AG20443 (cell line): ENCODE measurements at places on chromosomes 7 and 10.

DNA sequence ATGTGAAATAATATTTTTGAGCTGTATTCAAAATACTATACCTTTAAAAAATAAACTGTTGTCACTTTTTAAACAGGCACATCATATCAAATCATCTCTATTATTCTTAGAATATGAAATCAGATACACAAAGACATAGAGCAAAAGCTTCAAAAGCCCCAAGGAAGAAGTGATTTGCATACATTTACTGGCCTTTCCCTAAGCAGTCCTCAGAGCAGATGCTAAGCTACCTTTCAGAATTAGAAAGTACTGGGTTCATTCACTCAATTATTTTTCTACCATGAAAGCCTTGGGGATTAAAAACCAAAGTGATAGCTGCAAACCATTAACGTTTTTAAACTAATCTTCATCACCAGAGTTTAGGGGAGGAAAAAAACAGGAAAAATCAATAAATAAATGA, 55.8 kb upstream of the RNF148 start:
- no peak for DNase-seq

- no peak for DNase-seq
Observed at GRCh38 chr10:11553773-11554381, 57.6 kb downstream of the USP6NL start.

DNA sequence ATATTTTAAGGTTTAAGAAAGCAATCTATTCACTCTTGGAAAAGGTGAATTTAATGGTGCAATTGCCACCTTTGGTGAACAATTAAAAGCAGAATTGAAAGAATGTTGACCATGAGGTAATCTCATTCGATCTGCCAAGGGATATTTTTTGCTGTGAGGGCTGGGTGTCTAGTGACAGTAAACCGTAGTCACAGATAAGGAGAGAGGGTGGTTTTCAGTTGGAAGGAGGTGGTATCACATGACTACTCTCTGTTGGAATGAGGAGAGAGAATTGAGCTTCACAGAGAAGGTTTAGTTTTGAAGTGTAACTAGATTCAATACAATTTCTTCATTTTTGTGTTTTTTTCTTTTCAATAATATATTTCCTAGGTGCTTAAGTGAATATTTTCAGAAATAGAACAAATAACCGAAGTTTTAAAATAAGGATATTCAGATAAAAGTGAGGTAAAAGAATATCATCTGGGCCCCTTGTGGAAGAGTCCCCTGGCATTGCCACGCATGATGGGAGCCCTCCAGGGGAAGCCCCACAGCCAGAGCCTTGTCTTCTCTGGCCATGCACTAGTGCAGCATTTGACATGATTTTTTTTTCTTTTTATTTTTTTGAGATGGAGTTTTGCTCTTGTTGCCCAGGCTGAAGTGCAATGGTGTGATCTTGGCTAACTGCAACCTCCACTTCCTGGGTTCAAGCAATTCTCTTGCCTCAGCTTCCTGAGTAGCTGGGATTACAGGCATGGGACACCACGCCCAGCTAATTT, 73.4 kb downstream of the GPR141 start:
- no peak for DNase-seq

- DNase-seq = no peak
Observed at GRCh38 chr7:891805-892204, 15.5 kb downstream of the GET4 start.

DNA sequence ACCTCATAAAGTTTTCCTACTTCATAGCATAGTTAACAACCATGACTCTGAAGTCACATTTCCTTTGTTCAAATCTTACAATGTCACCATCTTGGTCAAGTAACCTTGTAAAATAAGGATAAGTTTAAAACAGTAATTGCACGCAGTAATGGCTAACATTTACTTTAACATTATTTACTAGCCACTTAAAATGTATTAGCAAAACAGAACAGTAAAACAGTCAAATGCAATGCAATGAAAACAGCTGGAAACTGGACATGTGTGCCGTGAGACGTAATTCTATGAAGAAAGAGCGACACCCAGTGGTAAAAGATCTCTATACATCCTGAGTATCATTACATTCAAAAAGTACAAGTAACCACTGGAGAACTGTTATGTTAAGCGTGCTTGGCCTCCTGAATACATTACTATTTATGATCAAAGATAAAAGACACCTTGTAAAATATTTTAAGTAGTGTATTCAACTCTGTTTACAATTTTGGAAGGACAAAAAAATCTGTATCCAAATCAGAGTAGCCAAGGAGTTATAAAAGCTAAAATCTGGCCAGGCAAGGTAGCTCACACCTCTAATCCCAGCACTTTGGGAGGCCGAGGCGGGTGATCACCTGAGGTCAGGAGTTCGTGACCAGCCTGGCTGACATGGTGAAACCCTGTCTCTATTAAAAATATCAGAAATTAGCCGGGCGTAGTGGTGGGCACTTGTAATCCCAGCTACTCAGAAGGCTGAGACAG, 27.2 kb downstream of the ATE1 start:
- peak; percentile 67 for DNase-seq

GRCh38 chr10:3960496-3960895, 175.5 kb upstream of the KLF6 start:
- DNase-seq = no peak

DNA sequence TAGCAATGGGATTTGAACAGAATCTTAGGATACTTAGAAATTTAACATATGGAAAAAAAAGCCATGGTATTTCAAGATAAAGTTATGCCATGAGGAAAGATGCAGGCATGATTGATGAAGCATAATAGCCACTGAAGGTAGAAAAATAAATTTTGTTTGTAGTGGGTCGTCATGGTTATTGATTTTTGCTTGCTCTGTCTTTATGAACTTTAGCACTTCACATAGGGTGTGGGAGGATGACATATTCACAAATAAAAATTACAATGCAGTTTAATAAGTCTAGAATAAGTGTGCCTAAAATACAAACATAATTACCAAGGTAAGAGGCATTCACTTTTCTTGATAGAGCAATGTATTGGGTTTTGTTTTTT, 129.1 kb upstream of the SEMA3E start:
- DNase-seq = no peak

GRCh38 chr7:138167869-138168296, 91.6 kb downstream of the AKR1D1 start:
- no peak for DNase-seq

DNA sequence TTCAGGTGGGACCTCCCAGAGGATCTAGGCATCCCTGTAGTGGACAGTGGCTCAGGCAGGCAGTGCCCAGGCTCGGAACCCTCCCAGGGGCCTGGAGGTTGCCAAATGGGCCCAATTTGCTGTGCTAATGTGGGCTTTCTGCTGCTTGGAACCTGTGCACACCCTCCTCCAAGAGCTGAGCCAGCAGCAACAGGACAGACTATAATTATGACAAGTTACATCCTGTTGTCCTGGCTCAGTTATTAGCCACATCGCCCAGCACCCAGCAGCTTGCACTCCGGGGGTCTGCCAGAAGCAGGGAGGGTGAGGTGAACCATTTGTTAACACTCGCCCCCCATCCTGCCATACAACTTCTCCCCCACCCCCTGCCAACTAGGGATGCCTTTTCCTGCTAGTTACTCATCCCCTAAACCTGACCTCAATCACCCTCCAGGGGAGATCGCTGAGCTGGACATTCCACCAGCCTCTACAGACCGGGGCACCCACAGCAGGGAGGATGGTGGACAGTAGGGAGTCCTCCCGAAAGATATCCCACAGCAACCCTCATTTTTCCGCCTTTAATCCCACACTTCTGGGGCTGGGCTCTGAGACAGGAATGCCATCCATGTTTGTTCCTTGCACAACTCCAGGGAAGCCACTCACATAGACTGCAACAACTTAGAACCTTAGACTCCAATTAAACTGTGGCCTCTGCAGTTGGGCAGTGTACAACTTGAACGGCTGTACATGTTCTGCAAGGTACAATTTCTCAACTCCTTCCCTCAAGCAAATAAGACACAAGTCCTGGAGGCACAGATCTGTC, 7.9 kb upstream of the MYL10 start:
- no peak for DNase-seq

GRCh38 chr7:92924800-92925199, 88.4 kb upstream of the CDK6 start:
- DNase-seq = no peak

DNA sequence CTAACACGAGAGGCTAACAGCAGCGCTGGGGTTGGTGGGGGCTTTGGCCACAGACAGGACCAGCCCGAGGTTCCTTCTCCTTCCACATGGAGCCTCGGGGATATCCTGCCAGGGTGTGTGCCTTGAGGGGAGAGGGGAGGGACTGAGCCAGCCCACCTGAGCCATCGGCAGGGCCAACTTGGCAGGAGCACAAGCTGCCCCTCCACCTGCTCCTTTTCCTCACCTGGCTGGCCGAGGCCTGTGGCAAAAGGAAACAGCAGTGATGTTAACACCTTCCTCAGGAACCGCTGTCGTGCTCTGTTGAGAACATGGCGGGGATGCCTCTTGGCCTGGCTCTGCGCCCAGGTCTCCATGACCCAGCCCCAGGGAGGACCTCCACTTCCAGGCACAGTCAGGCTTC, 255.1 kb upstream of the PPP2R2D start:
- DNase-seq = no peak

- DNase-seq = peak; percentile 23
Observed at GRCh38 chr7:101564778-101565211, 64.3 kb downstream of the MYL10 start.

DNA sequence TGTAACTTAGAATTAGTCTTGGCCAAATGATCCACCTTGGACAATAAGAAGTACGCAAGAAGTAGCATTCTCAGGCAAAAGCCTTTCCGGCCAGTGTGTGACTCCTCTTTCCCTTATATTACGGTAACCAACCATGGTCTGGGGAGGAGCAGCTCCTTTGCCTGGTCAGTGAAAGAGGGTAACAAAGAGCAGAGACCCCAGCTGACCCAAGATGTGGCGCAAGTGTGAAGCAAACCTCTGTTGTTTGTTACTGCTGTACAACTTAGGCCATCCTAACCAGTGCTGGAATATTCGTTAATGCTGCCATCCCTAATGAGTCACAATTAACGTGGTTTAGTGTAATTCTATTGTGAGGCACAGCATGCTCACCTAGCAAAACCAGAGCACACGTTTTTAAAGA, 44.0 kb downstream of the HIPK2 start:
- DNase-seq = no peak

DNA sequence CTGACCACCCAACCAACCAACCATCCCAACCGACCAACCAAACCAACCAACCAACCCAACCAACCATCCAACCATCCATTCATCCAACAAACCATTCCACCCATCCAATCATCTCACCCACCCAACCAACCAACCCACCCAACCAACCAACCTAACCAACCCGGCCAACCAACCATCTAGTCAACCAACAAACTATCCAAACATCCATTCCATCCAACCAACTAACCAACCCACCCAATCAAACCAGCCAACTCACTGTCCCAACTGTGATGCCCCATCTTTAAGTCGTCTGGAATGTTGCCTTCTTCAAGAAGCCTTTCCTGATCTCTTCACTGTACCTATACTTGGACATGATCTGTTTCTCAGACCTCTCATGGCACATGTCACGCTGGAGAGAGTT, 31.6 kb downstream of the MINDY4 start:
- DNase-seq = no peak

DNA sequence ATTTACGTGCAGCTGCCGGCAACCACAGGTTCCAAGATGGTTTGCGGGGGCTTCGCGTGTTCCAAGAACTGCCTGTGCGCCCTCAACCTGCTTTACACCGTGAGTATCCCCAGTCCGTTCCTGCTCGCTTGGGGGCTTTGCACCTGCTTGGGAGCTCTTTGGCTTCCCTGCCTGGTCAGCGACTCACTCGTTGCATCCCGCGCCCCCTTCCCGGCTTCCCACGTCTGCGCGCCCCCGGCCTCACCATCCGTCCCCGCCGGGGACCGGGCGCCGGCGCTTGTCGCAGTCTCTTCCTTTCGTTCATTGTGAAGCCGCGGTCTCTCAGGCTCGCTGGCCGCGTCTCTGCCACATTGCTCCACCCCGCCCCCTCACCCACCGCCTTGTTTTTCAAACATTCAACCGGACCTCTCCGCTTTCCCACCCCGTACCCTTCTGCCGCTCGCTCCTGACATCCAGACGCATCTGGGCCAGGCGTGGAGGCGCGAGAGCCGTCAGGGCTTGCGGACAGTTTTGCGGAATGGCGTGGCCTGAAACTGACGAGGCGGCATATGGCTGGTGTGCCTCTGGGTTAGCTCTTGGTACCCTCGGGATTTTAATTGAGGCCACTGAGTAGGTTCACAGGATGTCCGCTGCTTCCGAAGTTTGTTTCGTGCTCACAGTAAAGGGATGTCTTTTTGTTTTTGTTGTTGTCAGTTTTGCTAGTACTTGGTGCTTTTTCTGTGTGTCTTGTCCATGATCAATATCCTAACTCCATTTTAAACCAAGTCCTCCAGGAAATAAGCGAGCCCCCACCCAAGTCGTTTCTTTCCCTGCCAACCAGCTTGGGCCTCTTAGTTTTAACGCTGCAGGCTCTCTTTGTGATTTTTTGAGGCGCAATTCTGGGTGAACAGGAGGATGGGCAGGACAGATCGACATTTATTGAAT, 639 bp downstream of the TSPAN13 start:
- peak; percentile 48 for DNase-seq

- DNase-seq = no peak
Observed at GRCh38 chr10:22723343-22723779, 9.0 kb upstream of the PIP4K2A start.

GRCh38 chr10:35270100-35270499, 66.2 kb upstream of the CCNY start:
- DNase-seq = no peak

DNA sequence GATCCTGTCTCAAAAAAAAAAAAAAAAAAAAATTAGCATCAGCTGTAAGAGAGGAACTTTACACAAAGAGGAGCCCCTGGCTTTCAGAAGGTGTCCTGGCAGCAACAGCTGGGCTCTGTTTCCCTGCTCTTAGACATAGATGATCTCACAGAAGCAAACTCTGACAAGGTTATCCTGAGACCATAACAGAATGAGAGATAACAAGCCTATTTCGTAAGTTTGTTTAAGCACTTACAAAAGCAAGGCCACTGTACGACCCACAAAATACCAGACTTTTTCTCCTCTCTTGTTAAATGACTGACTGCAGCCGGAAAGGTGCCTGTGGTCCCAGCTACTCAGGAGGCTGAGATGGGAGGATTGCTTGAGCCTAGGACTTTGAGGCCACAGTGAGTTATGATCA, 33.3 kb upstream of the OTUD1 start:
- no peak for DNase-seq

DNA sequence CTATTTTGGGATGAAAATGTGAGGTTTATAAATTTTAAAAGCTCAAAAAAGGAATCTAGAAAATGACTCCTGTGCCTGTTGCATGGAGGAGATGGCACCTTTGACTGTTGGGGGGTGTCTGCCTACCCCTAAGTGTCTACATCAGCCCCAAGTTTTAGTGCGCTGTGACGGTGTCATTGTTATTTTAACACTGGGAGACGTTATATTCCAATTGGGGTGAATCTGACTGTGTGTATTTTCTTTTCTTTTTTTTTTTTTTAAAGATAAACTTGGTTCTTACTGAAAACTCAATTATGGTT, 517 bp downstream of the SRGN start:
- no peak for DNase-seq

- DNase-seq = no peak
Observed at GRCh38 chr10:58384095-58384494, 1.1 kb upstream of the TFAM start.

DNA sequence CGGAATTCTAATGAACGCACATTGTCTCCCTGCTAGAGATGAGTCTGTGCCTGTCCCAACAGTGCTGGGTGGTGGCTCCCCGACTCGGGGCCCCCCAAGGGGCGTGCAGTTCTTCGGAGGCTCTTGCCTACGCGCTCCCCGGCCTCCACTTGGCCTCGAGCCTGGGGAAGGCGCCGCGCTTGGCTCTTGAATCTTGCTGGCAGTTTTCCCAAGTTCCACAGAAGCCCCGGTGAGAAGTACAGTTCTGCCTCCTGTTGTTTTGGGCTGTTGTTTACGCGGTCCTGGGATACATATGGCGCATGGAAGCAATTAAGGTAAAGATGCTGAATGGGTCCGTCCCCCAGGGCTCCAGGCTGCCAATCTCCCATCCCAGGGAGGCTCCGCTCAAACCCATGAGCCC, 32.6 kb upstream of the UNCX start:
- no peak for DNase-seq
